ENCODE measurements at places on chromosomes 2 and 18.

DNA sequence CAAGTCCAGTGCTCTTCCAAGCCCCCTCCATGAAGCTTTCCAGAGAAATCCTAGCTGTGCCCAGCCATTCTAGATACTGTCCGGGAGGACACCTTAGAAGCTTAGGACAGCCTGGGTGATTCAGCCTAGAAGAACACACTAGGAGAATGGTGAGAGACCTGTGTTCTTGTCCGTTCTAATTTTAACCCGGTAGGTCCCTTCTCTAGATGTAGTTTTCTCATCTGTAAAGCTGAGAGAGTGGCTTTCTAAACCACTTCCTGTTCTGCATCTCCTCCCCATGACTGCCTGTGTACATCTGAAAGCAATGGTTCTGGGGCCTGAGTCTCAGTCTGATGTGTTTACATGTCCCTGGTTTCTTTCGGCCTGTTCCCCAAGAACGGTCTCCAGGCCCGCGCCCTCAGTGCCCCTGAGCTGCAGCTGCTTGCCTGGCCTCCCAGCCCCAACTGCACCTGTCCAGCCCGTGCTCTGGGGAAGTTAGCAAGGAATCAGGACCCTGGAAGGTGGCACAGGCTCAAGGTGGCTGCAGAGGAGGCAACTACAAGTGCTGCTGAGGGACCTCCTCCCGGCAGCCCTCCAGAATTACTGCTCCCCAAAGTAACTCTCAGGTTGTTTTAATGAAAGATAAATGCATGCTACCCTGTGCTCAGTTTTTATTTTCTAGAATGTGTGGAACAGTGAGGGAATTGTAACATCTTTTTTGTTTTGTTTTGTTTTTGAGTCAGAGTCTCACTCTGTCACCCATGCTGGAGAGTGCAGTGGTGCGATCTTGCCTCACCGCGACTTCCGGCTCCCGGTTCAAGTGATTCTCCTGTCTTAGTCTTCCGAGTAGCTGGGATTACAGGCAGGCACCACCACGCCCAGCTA lies 105.9 kb downstream of the LBH start:
- DNase-seq, result no peak

GRCh38 chr18:23283916-23284430 lies 148.7 kb downstream of the CABLES1 start:
- peak; percentile 38 for DNase-seq

DNA sequence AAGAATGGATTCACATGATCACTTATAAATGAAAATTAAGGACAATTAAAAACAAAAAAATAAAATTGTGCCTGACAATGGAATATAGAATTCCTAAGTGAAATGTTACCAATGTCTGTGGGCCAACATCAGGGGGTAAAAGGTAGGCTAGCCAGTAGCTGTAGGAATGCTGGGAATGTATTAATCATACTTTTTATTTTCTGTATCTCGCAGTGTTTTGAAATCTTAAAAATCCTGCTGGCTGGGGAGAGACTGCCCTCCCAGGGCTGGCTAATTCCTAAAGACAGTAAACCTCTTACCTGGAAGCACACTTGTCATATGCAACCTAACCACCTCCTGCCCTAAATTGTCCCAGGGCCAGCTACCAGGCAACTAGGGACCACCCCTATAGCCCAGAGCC lies 69.8 kb downstream of the REV1 start:
- DNase-seq, result peak; percentile 22

- DNase-seq, result peak; percentile 83
Measured at GRCh38 chr2:56534321-56534720, 350.5 kb downstream of the CCDC85A start.

DNA sequence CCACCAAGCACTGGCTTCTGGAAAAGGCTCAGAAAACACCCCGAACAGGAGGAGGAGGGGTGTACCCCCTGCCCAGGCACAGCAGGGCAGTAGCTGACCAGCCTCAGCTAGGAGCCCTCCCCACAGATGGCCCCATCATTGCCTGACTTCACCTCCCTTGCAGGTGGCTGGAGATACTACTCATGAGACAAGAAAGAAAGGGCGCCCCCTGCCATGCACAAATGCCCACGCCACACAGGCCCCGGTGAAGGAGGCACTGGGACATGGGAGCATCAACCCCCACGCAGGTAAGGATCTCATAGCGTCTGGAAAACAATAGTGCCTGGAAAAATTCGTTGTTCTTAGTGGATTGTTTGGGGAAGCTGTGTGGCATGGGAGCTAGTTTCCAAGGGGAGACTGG lies 240.6 kb downstream of the TFCP2L1 start:
- no peak for DNase-seq

GRCh38 chr2:227848586-227848985 lies 22.8 kb upstream of the DAW1 start:
- no peak for DNase-seq

DNA sequence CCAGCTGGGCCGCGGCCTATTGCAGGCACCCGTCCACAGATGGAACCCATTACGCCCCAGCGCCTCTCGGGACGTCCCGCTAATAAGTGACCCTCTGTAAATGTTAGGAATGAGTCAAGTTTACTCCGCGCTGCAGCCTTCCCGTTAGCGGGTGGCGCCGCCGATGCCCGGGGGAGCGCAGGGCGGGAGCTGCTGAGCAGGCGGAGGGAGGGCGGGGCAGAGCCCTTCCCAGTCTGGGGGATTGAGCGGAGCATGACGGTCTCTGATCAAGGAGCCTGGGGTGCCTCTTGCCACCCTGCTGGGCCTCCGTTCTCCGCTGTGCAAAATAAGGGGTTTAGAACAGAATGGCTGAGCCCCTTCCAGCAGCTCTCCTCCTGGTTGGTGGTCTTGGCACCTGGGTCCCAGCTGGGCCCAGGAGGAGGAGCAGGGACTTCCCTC lies 10.5 kb downstream of the CROCC2 start:
- DNase-seq, result peak; percentile 95

Data from fibroblast of skin of right quadriceps (primary cell).